ENCODE measurements at places on chromosomes 1 and 21.

- DNase-seq: no peak
Observed at GRCh38 chr21:29189353-29189752, 58.9 kb downstream of the MAP3K7CL start.

DNA sequence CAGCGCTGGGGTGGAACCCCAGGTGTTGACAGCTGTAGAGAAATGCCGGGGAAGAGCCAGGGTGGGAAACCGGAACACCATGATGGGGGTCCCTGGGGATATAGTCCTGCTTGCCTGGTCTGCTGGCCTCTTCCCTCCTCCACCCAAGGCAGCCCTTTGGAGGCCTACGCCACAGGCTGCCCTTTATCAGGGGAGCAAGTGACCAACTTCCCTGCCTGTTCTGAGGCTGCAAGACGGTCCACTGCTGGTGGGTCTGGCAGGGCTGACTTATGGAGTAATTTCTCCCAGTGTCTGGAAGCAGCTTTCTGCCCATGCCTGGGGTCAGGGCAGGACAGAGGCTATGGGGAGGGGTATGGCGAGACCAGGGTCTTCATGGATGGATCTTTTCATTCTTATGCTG, 50.8 kb upstream of the EDN2 start:
- no peak for DNase-seq

DNA sequence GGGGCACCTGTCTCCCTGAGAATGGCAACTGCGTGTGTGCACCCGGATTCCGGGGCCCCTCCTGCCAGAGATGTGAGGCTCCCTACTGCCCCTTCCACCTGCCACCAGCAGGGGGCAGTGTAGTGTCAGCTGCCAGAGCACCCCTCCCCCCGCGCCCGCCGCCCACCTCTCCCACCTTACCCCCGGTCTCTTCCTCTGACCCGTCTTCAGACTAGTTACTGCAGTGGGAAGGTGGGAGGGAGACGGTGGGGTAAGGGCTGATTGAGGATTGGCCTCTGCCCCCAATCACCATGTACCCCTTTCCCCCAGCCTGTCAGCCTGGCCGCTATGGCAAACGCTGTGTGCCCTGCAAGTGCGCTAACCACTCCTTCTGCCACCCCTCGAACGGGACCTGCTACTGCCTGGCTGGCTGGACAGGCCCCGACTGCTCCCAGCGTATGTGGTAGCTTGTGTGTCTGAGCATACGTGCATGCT, 10.1 kb upstream of the LRRC71 start:
- peak; percentile 41 for DNase-seq

- no peak for DNase-seq
Observed at GRCh38 chr1:15180189-15180588, 26.6 kb downstream of the TMEM51 start.

DNA sequence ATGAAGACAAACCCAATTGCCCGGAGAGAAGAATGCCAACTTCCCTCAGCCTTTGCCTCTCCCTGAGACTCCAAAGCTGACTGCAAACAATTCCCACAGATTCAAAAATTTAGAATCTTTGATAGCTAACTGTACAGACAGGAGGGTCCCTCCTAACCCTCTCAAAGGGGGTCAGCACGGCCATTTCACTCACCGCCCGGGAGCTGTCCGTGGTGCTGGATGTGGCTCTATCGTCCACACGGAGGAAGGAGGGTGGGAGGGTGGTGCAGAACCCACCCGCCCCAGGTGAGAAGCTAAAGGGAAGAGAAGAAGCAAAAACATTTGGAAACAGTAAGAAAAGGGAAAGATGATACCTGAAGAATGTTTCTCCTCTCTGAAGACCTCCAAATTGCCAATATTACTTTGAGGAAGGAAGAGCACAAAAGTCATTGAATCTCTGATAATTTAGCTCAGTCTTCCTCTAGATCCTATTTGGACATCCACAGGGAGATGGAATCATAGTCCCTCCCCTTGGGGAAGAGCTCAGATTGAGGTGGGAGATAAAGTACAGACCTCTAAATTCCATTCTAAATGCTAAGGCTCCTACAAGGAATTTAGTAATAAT, 45.6 kb downstream of the RHBG start:
- DNase-seq: peak; percentile 14

GRCh38 chr1:90417126-90417525, 300.0 kb downstream of the BARHL2 start:
- no peak for DNase-seq

GRCh38 chr1:9444532-9444931, 94.7 kb upstream of the SLC25A33 start:
- no peak for DNase-seq

- DNase-seq: no peak
Observed at GRCh38 chr1:14137411-14138134, 437.6 kb downstream of the PRDM2 start.
